ENCODE measurements at places on chromosomes 11 and 22.

GRCh38 chr22:49106096-49106841 lies 721.4 kb downstream of the BRD1 start:
- DNase-seq = no peak

DNA sequence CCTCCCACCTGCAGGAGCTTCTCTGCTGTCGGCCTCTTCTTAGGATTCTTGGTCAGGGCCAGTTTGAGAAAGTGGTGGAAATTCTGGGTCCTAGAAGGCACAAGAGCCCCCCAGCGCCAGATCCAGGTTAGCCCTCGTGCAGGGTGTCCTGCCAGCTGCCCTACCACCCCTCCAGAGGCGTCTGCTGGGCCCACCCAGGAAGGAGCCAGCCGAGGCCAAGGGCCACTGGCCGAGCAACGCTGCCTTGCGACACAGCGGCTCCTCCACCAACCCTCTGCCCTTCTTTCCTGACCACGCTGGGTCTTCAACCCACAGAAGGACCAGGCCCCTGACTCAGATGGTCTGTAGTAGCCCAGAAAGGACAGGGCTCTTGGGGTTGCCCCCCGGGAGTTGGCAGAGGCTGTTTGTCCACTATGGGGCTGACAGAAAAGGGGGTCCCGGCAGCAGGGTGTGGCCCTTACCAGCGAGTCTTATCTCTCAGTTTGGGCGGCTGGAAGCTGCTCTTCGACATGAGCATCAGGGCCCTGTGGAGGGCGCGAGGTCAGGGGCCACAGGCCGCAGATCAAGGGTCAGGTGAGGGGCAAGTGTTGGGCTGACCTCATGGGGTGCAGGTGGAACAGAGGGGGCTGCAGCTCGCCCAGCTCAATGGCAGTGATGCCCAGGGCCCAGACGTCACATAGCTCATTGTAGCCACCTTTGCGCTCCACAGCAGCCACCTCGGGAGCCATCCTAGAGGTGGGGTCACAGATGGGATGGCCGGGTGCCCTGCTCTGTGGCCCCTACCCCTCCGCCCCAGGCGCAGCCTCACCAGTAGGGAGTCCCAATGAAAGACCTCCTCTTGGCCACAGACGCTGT lies 2.5 kb downstream of the MAP4K2 start:
- DNase-seq = no peak

DNA sequence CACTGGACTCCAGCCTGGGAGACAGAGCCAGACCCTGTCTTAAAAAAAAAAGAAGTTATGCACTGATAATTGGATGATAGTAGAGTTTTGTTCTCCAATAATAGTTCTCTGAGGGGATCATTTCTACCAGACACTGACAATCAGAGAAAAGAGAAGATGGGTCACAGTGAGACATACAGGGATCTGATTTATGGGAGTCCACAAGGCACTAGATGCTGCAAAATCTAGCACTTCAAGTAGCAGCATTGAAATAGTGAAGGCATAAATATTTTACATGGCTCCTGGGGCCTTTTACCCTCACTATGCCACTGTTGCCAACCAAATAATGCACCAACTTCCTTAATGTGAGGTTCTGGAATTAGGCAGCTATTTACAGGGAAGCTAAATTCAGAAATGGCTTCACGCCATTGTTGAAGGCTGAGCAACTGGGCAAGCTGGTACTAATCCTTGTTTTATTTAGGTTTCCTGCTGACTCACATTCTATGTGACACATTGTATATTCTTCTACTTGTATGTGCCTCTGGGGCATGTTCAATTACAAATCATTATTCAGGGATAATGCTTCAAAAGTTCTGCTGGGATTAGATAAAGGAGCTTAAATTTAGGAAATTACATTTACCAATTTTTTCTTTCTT lies 38.2 kb upstream of the ABTB2 start:
- DNase-seq = no peak

DNA sequence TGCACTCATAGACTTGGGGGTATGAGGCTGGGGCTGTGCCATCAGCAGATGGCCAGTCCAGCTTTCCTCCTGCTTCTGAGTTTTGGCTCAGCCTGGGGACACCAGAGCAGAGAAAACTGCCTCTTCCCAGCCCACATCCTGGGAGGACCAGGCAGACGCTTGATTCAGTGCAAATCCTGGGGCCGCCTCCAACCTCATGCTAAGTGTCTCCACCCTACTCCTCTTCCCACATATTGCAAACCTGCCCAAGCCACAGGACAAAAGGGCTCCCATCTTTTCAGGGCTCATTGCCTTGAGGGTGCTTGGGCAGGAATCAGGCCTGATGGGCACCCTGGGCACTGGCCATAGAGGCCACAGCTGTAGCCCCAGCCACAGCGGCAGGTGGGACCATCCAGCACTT lies 79.7 kb upstream of the SHANK2 start:
- no peak for DNase-seq

DNA sequence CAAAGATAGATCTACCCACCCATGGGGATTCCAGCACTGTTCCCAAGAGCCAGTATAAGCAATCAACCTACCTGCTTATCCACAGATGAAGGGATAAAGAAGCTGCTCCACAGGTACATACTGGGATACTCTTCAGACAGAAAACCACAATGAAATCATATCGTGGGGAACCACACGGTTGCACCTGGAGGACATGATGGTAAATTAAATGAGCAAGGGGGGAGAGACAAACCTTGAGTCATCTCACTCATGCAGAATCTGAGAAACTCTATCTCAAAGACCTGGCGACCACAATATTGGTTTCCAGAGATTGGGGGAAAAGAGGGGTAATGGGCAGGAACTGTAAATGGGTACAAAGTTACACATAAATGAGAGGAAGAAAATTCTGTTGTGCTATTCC lies 14.5 kb downstream of the RGL4 start:
- DNase-seq = no peak

DNA sequence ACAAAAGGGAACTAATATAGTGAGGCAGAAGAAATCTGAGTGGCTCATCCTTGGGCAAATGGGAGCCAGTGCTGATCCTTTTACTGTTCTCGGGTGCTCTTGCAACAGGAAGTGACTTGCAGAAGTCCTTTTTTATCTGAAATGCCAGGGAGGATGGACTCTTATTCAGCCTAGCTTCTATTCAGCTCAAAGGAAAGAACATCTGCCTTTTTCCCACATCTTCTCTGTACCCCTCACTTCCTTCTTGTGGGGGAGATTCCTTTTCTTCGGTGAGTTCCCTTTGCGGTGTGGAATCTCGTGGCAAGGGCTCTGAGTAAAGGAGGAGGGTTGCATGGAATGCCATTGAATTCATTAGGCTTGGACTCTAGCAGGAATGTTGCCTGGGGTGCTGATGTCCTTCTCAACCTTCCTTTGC lies 76.2 kb downstream of the ZBTB16 start:
- DNase-seq = no peak

DNA sequence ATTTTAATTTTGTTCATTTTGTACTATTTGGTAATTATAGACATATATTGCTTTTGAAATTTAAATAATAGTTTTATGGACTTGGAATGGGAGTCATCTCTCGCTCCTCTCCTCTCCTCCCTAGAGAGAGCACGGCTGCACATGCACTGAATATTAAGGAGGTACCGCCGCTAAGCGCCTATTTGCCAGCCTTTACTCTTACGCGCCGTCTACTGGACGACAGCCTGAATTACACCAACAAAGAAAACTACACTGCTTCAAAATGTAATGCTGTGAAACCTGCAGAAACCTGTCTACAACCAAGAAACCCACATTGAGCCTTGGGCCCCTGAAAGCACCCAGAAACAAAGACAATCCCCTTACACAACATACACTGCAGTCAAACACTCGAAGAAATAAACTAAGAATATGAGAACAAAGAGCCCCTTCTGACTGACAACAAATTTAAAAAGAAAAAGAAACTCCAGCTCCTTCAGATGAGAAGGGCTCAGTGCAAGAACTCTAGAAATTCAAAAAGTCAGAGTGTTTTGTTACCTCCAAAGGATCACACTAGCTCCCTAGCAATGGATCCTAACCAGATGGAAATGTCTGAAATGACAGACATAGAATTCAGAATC lies 737.2 kb downstream of the LRRC4C start:
- peak; percentile 25 for DNase-seq

DNA sequence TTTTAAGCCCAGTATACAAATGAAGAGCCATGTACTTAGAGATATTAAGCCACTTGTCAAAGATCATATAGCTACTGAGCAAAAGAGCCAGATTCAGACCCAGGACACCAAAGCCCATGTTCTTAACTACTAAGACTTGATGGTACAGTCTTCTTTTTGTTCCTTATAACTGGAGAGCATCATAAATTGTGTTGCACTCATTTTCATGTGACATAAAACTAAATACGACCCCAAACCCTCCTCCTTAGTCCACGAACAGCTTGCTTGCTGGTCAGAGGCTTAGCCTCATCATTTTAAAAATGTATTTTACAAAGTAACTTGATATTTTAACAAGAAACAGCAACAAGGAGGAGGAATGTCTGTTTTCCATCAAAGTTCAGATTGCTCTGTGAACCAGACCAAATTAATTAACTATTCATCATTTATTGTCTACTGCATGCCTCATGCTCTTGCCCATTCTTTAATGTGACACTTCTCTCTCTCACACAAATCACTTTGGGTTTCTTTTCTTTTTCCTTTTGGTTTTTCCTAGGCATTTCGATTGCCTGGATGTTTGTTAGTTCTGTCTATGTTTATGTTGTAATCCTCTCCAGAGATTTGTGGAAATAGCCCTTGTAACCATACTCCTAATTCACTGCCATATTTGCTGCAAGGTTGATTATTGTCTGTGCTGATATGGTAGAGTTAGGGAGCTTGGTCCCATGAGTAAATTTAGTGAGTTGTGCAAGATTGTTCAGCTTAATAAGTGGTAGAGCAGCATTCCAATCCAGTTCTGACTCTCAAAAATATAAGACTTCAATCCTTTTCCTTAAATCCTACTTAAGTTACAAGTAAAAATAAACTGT lies 8.4 kb upstream of the ARHGAP20 start:
- no peak for DNase-seq

DNA sequence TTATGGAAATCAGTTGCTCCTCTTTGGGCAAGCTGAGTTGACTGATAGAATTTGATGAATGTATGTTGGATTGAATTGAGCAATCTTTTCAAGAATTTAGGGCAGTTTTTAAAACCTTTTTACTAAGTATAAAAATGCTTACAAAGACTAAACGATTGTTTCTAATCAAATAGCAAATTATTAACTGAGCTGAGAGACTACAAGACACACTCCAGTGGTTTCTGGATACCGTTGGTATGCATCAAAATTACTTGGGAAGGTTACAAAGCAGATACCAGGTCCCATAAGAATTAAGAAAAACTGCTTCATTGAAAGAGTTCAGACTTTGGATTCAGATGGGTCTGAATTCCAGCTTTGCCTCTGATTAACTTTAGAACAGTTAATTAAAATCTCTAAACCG lies 721.4 kb downstream of the FAM181B start:
- DNase-seq = no peak

All from GM10248 (cell line).